ENCODE measurements at places on chromosomes 3 and 15. TPM values are rescaled to one million over a fixed set of nuclear protein-coding genes. Genes with fewer than 3 reads are reported as not detected.

GRCh38 chr3:102941786-102942185 is 507.0 kb downstream of the ZPLD1 start:
- DNase-seq, result no peak

DNA sequence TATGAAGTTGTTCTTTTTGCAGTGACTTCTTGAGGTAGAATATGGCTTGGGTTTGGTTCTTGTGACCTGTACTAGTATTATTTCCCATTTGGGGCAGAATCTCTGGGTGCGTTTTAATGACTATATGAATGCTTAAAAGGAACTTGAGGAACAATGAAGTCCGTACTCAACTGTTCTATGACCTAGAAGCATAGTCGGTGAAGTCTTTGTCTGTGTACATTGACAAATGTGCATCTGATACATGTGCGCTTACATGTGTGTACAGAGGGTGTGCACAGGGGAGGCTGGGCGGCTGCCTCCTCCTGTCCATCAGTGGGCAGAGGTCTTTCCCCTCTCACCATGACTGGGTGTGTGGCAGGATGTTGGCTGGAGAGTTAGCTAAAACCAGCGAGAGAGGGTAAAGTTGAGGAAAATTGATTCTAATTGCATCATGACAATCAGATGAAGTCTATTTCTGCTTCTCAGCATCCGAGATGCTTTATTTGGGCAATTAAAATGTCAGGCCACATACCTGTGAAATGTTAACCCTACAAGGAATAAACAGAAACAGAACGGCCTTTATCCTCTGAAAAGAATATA is 1.0 kb upstream of the NR2F2 start:
- DNase-seq, result no peak

GRCh38 chr3:30628901-30629590 is 22.6 kb downstream of the TGFBR2 start:
- no peak for DNase-seq

DNA sequence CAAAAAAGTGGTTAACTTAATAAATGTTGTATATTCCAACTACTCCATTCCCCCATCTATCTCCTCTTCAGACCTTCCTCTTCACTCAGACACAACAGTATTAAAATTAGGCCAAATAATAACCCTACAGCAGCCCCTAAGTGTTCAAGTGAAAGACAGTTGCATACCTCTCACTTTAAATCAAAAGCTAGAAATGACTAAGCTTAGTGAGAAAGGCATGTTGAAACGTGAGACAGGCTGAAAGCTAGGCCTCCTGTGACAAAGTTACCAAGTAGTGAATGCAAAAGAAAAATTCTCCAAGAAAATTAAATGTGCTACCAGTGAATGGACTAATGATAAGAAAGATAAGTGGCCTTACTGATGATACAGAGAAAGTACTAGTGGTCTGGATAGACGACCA is 71.7 kb downstream of the ANKRD28 start:
- DNase-seq, result peak; percentile 8

GRCh38 chr3:129016356-129016719 is 15.2 kb downstream of the EFCC1 start:
- no peak for DNase-seq

GRCh38 chr3:144181062-144181461 is 209.4 kb downstream of the DIPK2A start:
- DNase-seq, result no peak

- DNase-seq, result no peak
Observed at GRCh38 chr3:157070678-157070999, 89.3 kb downstream of the CCNL1 start.

- DNase-seq, result no peak
Observed at GRCh38 chr3:109784852-109785631, 447.7 kb upstream of the DPPA4 start.

GRCh38 chr15:90422936-90423335 is 34.9 kb downstream of the IQGAP1 start:
- no peak for DNase-seq

DNA sequence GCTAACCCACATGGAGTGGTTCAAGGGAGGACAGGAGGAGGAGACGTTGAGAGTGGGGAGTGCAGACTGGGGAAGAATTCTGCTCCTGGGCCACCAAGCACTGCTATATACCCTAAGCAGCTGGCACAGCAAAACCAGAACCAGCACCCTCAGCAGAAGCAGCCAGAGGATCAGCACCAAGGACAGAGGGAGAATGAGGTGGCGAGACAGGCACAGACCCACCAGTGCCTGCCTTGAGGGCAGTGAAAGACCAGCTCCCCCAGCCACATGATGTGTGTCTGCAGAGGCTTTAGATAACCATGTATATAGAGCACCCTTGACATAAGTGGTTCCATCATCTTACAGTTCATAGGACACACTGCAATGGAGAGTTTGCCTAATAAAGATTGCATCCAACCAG is 319.0 kb downstream of the GABRB3 start:
- no peak for DNase-seq

DNA sequence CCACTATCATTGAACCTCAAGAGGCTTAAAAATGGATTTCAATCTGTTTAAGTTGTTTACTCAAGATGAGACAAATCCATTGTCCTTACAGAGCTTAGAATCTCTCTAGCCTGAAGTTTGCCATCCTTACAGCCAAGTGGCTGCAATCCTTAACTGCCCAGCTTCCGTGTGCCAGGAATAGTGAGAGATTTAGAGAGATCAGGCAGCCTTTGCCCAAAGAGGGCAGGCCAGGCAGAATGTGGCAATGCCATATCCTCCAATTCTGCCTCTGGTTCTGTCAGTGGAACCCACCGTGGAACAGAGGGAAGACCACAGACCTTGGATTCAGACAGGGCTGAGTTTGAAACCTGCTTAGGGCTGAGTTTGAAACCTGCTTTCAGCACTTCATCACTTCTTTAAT is 374.3 kb downstream of the VPS13C start:
- DNase-seq, result no peak

- no peak for DNase-seq
Observed at GRCh38 chr3:178709051-178709450, 172.8 kb downstream of the KCNMB2 start.

The PLCH1 gene
- 0.04 TPM for polyA plus RNA-seq

The SLC22A14 gene
- polyA plus RNA-seq, result not detected

The PDZRN3 gene
- 22.7 TPM for polyA plus RNA-seq

The ADAMTS9 gene
- polyA plus RNA-seq, result 1.1 TPM
